ENCODE measurements at places on chromosomes 3 and 15.
A peak's percentile ranks its signal among the peaks of the same experiment; 100 is the strongest.

DNA sequence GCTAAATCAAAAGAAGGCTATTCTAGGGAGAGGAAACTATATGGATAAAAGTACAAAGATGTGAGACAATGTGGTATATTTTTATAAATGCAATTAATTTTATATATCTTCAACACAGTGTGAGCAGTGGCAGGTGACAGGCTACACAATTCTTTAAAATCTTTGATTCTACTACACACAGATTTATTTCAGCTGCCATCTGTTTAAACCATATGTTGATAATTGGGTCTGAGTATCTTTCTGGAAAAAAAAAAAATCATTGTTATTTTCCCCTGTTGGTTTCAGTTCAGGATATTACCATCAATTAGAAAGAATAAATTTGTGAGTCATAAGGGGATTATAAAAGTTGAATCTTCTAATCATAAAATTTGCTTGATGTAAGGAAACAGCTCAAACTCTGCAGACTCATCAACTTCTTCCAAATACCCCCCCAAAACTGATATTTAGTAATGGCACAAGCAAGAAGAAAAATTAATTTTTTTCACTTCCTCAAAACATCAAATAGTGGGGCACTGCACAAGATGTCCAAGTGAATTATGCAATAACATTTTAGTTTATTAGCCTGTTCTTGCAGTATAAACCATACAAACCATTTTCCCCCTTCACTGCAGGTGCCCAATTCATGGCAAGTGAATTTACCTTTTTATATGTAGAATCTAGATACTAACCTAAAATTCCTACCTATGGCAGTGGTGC lies 12.0 kb downstream of the PIERCE2 start:
- DNase-seq = no peak

GRCh38 chr3:129161860-129162271 lies 1.0 kb upstream of the ISY1 start:
- DNase-seq = no peak

DNA sequence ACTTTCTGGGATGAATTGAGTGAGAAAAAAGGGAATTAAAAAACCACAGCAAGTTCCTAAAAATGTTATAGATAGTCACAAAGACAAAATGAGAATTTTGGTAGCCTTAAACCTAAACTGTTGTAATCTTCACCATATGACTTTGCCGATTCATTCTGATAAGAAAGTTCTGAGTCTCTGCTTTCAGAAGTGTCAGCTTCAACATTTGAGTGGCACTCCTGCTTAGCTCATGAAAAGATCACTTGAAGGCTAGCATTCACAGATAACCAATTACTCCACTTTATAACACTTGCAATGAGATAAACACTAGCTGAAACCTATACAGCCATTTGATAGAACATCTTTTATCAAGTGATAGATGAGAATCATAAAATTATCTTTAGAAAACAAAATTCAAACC lies 288.1 kb upstream of the POU1F1 start:
- no peak for DNase-seq

DNA sequence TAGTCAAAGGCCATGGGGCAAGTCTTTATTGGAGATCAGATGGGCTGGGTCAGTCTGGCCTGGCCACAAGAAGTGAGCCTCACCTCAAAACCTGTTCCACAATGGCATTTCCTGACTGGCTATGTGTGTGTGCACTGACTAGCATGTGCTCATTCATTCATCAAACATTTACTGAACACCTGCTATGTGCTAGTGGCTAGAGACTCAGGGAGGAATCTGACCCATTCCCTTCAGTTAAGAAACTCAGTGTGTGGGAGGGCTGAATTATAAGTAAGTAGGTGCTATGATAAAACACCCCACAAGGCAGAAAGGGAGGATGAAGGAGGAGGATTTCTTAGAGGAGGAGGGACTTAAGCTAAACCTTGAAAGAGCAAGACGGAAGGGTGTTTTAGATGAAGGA lies 5.4 kb upstream of the CGNL1 start:
- DNase-seq = no peak

GRCh38 chr3:14581334-14582044 lies 41.3 kb upstream of the GRIP2 start:
- DNase-seq = no peak

GRCh38 chr15:68874788-68875187 lies 54.1 kb upstream of the ANP32A start:
- DNase-seq = no peak

DNA sequence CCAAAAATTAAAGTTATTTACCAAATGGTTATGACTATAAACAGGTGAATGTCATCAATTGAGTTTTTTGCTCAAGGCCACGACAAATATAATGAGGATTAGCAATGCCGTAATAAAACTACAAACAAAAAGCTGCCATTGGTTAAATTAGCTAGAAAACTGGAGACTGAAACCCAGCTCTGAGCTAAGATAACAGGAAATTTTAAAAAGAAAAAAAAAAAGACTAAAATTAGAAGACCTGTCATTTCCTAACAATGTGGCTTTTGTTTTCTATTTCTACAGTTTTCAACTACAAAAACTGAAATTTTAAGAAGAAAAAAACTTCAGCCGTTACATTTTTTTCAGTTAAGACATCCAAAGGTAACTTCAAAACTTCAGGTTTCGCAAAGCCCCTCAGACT lies 9.7 kb downstream of the SLC12A6 start:
- no peak for DNase-seq

DNA sequence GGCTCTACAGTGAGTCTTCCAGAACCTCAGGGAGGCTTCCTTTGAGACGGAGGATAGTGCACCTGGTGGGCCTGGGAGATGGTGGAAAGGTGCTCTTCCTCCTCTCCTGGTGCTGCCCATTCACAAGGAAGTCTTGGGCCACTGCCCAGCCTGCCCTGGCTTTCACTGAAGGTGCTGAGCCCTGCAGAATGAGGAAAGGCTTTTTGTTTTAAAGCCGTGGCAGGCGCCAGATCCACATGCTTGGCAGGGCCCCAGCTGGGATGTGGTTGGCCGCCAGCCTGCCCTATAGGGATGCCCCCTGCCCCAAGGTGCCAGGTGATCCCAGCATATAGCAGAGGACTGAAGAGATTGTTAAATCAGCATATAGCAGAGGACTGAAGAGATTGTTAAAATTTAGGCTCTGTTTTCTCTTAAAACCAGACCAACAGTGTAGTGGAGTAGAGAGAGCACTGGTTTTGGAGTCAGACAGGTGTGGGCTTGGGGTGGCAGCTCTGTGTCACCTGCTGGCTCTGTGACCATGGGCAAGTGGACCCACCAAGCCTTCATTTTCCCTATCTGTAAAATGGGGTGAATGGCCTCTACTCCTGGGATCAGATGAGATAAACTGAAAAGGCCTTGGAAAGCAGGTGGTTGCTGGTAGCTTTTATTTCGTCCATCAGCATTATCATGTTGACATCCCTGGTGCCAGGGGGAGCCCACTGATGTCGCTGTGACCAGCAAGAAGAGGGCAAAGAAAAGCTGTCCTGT lies 53.3 kb downstream of the SLC6A6 start:
- peak; percentile 97 for DNase-seq

- DNase-seq = no peak
Measured at GRCh38 chr3:188853856-188854771, 317.7 kb upstream of the TPRG1 start.

DNA sequence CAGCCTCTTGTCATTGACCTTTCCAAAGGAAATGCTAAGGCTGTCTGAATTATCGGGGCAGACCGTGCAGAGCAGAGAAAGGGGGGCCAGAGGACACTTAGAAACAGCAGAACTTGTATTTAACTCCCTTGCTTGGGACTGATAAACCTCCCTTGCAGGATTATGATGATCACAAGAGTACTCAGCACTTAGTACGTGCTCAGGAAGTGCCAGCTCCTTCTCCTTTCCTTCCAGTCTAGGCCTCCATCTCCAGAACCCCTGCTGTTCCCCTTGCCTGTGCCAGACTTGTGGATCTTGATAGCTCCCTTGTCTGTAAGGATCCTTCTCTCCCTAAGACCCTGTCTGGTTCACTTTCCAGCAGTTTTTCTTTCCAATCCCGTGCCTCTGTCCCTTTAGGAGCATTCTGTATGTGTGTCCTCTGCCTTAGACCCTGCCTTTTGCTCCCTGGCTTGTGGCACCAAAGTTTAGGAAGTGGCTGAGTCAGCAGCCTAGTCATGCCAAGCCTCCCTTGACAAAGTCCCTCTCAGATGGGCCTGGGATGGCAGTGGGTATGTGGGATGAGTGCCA lies 747 bp downstream of the SORD start:
- DNase-seq = no peak

GRCh38 chr15:36254426-36254825 lies 325.0 kb upstream of the CDIN1 start:
- no peak for DNase-seq

DNA sequence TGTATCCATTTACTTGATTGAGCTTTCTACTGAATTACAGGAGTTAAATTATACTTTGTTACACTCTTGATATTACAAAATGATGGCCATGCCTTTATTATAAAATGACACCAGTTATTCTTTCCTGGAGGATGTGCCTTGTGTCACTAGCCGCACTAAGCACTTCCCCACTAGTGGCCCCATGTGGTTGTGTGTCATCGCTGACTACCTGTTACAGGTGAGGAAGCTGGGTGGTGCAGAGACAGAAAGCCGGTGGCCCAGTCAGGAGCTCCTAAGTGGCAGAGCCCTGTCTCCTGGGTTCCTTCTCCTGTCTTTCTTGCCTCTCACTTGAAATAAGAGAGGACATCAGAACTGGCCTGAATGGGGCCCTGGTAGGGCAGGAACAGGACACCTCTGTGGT lies 96.8 kb downstream of the IGF1R start:
- DNase-seq = no peak

DNA sequence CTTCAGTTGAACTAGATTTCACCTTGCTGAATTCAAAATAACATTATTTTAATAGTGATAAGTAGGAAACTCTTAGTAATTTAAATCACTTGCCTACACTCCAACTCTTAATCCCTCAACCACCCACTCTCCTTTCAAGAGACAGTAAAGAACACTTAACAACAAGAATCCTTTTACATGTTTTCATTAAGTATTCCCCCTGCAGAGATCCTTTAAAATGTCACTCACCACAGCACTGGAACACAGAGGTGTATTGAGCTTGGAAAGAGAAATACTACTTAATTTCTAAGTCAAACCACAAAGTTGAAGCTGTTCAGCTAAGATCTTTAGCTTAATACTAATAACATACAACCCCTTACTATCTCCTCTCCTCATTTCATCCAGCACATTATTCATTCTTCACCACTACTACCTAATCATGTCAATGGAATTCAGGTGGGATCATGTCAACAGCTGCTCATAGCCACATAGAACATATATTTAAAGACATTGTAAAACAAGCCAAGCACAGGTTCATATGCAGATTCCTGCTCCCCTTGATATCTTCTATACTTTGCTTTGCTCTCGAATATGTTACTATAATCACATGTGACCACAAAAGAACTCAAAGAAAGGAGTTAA lies 40.5 kb downstream of the IMPG2 start:
- no peak for DNase-seq

DNA sequence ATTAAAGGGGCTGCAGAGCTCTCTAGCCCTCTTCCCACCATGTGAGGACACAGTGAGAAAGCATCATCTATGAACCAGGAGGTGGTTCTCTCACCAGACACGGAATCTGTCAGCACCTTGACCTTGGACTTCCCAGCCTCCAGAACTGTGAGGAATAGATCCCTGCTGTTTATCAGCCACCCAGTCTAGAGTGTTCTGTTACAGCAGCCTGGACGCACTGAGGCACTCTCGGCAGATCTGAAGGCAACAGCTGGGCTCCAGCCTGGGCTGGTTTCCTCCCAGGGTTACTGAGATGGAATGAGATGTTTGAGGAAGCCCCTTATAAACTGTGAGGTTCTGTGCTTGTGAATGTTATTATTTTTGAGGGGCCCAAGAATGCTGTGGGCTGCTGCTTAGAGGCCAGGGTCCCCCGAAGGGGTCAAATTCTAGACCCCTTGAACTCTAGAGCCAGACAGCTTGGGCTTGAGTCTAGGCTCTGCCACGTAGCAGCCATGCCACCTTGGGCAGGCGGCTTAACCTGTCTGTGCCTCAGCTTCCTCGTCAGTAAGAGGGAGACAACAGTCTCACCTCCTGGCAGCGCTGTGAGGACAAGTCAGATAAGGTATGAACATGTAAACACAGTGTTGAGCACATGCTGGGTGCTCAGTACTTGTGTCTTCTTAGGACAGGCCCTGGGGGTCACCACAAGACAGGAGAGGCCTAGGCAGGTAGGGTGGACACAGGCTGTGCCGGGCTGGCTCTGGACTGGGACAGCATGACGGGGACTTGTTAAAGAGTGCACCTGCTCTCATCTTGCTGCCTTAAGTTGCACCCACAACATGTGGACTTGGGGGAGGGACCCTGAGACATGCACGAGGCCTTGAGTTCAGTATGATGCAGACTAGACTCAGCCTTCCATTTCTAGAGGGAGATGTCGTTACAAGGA lies 49.2 kb downstream of the MGLL start:
- no peak for DNase-seq

DNA sequence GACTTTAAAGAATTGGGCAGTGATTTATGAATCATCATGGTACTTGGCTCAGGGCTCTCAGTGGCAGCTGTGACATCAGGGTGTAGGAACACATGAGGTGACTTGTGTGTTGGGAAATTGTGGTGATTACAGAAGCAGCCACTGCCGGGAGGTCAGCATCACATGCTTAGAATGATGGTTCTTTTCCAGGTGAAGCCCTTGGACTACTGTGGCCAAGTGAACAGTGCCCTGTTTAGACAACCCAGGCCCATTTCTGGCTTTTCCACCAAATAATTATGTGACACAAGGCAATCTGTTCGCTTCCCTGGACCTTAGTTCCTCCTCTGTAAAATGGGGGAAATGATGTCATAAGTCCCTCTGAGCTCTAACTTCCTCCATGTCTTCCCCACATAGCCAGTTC lies 139.7 kb upstream of the ROPN1 start:
- DNase-seq = no peak

DNA sequence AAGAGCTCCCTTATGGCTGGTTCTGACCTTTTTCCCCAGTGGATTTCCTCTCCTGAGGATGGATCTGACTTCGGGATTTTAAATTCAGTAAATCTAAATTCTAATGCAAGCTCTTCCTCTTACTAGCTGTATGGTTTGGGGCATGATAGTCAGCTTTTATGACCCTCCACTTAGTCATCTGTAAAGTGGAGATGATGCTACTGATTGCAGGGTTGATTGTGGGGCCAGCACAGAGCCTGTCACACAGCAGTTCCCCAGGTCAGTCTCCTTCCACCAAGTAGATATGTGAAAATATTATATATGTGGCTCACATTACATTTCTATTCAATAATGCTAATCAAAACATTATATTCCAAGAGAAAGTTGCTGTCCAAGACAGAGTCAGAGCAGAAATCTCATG lies 141.3 kb upstream of the UBE2E1 start:
- no peak for DNase-seq

DNA sequence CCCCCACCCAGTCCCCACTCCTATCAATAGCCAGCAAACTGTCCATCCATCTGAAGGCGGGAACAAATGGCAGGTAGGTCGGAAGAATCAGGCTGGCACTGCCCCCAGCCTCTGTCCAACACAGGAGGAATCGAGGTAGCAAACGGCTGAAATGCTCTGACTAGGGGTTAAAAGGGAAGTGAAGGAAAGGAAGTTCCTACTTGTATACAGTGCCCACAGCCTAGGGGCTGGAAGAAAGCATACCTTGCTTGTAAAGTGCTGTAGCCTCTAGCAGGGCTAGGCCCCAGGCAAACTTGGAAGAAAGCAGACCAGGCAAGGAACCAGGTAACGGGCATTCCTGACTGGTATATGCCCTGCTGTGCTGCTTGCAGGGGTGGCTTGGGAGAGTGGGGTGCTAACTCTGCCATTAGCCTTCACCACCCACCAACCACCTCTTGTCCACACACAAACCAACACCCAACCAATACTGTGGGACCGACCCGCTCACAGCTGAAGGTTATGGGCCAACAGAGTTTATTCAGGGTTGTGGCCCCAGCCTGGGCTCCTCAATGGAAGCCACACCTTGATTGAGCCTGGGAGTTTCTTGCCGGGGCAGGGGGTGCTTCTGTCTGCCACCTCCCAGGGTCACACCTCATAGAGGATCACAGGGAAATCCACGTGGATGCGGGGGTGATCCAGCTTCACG lies 2.4 kb downstream of the TUSC2 start:
- no peak for DNase-seq

Data from NCI-H2029 (cell line).